Stimulated activated CD8-positive, alpha-beta memory T cell treated with anti-CD3 and anti-CD28 coated beads, Interleukin-4, amount 100 ng/mL, for 1 hour (primary cell): ENCODE measurements at places on chromosomes 2 and 18.

- DNase-seq = no peak
Measured at GRCh38 chr2:197952540-197953202, 148.3 kb downstream of the PLCL1 start.

DNA sequence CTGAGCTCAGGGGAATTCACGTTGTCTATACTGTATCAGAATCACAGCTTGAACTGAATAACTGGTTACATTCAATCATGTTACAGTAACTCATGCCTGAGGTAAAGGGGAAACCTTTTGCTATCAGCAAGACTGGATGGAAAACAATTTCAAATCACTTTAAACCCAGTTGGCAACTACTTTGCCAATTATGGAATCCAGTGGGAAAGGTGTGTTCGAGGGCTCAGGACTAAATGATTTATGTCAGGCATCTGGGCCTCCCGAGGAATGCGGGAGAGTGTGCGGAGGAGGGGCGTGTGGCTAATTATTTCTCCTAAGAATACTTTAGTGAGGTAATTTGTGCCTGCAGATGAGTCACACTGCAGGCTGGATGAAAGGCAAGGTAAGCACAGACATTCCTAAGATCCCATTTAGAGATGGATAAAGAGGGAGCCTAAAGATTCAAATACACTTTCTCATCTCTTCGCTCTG, 100.1 kb downstream of the HRH4 start:
- no peak for DNase-seq

- DNase-seq = no peak
Measured at GRCh38 chr2:130843321-130843985, 6.7 kb downstream of the ARHGEF4 start.

GRCh38 chr18:67417864-67418523, 98.5 kb downstream of the DSEL start:
- no peak for DNase-seq

DNA sequence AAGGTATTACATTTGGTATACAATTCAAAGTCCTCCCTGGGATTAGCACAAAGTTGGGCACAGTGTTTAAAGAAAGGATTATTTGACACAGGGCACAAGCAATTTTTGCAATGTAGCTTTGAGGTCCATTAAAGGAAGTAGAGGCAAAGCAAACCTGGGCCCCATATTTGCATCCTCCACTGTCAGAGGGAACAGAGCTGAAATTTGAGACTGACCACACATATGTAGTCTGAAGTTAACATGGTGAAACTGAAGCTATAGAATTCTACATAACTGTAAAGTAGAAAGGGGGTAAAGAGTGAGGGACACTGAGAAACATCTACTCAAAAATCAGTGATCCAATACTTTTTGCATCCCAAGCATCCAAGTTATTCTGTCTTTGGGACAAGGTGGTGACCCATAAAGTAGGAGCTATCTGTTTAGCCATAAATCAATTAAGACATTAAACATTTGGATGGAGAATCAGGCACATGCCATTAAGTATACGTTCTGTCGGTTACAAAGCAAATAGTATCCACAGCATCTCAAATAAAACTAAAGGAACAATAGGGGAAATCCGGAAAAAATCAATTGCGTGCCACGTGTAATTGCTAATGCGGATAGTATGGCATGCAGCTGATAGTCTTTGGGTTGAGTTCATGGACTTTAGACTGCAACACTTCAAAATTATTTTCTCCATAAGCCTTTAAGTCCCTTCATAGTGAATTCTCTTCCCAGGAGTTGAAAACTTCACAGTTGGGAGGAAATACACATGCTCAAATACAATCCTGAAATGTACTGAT, 72.6 kb downstream of the PLEKHM3 start:
- DNase-seq = no peak
